IMR-90 (cell line): ENCODE measurements at places on chromosomes 7 and 10. TPM values are rescaled to one million over a fixed set of nuclear protein-coding genes. Genes with fewer than 3 reads are reported as not detected.

ASB10 gene
- total RNA-seq = not detected in 2 replicates

THSD7A gene
- total RNA-seq = under 0.01 and 0.18 TPM in 2 replicates

GPR146 gene
- total RNA-seq = 0.83 and 2.2 TPM in 2 replicates

CHAT gene
- total RNA-seq = not detected in 2 replicates

- H3K27ac ChIP-seq = no peak overlapping the region
- no peak for DNase-seq
- H3K36me3 ChIP-seq = no peaks in the 10 kb centered on the region
Observed at GRCh38 chr10:101752241-101752640, 23.7 kb downstream of the FGF8 start.

- H3K4me3 ChIP-seq = no peak overlapping the region
- peaks cover 3% of the 10 kb centered on the region; the same call in 1 of the 2 replicates for H3K4me1 ChIP-seq
- H3K27ac ChIP-seq = no peak overlapping the region
- no peaks in the 10 kb centered on the region for H3K27me3 ChIP-seq
- H3K36me3 ChIP-seq = no peaks in the 10 kb centered on the region; the same call in 1 of the 2 replicates
Observed at GRCh38 chr10:27525819-27526218, 21.7 kb downstream of the RAB18 start.

DNA sequence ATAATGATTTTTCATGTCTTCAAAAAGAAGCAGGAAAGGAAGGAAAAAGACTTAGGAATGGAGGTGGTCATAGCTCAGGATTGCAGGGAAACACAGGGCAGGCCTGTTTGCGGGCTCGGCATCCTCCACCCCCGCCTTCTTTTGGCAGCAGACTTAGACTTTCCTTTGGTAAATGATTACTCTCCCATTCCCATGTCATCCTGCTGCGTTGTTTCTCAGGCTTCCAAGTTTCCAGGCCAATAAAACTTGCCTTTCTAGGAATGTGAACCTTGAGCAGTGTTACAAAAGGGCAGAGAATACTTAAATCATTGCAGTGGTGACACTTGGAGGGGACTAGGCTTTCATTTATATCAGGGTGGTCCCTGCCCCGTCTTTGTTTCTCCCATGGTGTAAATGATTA is 34.0 kb upstream of the DGKB start:
- H3K27me3 ChIP-seq = no peaks in the 10 kb centered on the region
- no peaks in the 10 kb centered on the region for H3K4me1 ChIP-seq
- H3K4me3 ChIP-seq = no peak overlapping the region
- peak; percentile 18 for DNase-seq
- H3K36me3 ChIP-seq = no peaks in the 10 kb centered on the region

DNA sequence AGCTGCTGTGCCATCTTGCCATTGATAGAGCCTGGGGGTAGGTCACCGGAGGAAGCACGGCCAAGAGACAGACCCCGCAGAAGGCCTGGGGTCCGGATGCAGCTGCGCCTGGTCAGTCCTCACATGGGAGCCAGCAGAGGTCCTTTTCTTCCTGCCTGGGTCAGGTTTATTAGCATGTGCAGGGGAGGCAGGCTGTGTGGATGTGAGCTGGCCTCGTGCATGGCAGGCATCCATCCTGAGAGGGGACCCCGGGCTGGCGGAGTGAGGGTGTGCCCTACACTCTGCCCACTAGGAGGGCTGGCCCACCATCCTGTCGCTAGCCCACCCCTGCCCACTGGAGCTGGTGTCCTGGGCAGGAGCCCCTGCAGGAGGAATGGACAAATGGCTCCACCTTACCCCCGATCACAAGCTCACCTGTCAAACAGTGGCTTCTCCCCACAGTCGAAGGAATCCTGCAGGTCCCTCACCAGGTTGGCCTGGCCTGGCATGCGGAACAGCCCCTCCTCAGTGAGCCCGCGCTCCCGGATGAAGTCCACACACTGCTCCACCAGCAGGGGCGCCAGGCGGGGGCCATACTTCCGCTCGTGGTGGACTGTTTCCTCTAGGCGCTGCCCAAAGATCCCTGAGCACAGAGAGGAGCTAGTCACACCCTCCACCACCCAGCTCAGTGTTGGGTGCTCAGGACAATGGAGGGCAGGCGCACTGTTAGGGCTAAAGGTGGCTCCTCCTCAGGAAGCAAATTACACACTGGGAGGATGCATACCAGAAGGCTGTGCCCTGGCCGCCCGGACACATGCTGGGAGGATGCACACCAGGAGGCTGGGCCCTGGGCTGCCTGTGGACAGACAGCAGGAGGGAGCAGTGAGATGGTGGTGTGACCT is 145.4 kb downstream of the ARHGAP22 start:
- no peak overlapping the region for H3K4me3 ChIP-seq
- no peaks in the 10 kb centered on the region for H3K27me3 ChIP-seq
- H3K4me1 ChIP-seq = peaks cover 13% of the 10 kb centered on the region

- peaks cover 11% of the 10 kb centered on the region for H3K36me3 ChIP-seq
- no peak overlapping the region for H3K4me3 ChIP-seq
- no peak for DNase-seq
- peaks cover 17% of the 10 kb centered on the region for H3K4me1 ChIP-seq
- peak overlapping the region; percentile 49 for H3K27ac ChIP-seq
- H3K27me3 ChIP-seq = no peaks in the 10 kb centered on the region
Observed at GRCh38 chr7:131075406-131075805, 252.3 kb upstream of the MKLN1 start.
